Nephron progenitor cell (in vitro differentiated cells): ENCODE measurements at places on chromosomes 3 and 15.

DNA sequence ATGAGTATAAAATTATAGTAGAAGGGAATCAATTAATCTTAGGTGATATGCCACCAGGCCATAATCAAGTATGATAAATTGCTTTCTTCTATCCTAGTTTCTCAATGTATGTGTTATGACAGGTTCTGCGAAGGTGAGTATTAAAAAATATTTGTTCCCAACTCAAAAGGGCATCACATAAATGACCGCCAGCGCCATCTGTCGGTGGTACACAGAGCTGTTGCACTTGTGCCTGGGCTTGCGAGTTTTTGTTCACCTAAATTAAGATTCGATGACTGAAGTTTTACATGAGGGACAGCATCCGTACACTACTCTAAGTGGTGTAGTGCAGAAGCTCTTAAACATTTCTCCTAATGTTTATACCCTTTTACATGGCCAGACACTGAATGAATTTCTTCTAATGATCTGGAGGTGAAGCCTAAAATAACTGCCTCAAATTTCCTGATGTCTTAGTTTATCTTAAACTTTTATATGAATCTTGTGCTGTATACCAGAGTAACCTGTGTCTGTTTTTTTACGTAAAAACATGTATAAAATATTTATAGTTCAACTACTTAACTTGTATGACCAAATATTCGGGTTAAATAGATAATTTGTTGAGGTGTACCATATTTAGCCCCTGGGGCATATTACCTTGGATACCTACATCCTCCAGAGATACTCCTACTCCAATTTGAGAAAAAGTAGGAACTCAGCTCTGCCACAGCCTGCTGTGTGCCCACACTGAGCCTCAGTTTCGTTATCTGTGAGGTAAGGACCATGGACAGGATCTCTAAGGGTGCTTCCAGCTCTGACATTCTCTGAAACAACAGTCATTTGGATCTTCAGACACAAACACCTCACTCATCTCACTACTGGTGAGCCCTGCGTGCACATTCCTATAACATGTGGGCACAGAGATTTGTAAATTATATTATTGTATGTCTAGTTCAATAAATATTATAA is 365.6 kb downstream of the MAGI1 start:
- DNase-seq, result peak; percentile 69

DNA sequence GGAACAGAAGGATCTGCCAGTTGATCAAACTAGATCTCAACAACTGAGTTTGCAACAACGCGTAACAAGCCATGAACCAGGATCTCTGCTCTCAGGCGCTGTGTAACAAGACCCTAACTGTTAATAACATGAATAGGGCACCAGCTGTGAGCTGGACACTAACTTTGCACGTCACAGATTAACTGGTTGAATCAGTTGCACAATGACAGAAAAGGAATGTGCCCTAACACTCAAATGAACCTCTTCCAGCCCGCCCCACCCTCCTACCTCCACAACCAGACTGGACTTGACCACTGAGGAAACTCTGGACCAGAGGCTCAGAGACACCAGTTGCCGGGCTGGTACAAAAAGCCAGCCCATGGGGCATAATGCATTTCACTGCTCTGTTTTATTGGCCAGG is 34.3 kb downstream of the MCF2L2 start:
- no peak for DNase-seq

- no peak for DNase-seq
Measured at GRCh38 chr3:60650171-60650570, 601.1 kb downstream of the FHIT start.

DNA sequence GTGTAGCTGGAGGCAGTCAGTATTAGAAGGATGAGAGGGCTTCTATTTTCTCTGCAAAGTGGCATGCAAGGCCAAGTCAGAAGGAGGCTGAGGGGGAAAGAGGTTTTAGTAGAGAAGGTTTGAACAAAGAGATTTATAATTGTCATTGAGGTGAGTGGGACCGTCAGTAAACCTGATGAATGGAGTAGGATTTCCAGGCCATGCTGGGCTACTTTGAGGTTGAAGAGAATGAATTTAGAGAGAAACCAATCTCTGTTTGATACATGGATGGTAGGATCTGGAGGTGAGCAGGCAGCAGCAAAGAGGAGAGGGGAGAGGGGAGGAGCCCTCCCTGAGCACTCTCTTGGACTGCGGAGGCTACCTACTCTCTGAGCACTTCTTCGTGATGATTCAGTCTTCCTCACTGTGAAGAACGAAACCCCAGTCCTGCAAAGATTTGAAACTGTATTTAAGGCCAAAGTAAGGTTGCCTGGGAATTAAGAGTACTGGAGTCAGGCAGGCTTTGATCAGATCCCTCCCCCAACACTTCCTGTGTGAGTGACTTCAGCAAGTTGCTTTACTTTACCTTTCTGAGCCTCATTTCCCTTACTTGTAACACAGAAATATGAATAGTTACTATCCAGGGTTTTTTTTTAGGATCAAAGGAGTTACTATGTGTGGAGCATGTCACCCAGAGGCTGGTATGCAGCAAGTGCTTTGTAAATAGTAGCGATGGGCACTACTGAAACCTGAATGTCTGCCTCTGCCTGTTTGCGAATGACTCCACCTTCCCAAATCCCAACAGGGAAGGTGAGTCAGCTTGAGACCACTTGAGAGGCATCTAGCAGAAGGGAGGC is 75.8 kb downstream of the RPL39L start:
- DNase-seq, result no peak

- DNase-seq, result no peak
Measured at GRCh38 chr3:30750967-30751366, 143.5 kb downstream of the GADL1 start.

- no peak for DNase-seq
Measured at GRCh38 chr15:55959744-55960447, 33.5 kb downstream of the NEDD4 start.

GRCh38 chr15:25238126-25238525 is 200.7 kb downstream of the UBE3A start:
- DNase-seq, result no peak

- no peak for DNase-seq
Measured at GRCh38 chr3:51024765-51025632, 350.3 kb downstream of the DOCK3 start.

- DNase-seq, result no peak
Measured at GRCh38 chr3:72844436-72844993, 3.7 kb downstream of the SHQ1 start.

DNA sequence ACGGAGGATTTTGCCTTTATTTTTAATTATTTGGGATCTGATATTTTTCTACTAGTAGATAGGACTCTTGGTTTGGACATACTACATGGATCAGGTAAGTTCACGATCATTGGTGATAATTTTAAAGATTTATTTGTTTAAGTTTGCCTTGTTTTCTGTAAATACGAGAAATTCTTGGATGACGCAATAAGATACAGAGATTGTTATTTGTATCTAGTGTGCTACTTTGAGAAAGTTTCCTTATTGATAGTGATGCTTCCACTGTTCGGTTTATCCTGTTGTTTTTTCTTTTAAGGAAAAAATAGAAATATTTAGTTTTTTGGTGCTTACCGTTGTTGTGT is 577 bp downstream of the CHD2 start:
- DNase-seq, result no peak

DNA sequence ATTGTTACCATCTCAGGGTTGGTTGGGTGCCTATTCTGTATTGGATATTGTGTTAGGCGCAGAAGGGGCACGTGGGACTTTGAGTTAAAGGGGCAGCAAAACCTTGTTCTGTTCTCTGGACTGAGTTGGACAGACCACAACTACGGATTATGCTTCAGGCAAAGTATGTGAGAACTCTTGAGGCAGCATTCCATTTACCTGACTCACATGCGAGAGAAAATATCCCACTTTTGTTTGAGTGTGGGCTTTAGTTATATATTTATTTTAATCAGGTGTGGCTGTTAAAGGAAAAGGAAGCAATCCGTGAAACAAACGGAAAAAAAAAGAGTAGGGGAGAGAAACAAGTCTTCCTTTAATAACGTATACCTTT is 627 bp upstream of the PLS1 start:
- no peak for DNase-seq

DNA sequence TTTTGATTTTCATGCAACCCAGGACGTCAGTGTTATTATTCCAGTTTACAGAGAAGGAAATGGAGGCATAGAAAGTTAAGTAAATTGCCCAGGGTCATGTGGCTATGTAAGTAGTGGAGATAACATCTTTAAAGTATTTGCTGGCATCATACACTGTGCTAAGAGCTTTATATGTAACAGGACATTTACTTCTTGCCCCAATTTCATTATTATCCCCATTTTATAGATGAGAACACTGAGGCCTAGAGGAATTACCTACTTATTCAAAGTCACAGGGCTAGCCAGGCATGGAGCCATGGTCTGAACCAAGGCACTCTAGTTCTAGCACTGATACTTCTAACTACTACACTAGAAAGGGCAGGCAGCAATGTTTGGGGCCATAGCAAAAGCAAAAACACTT is 107.3 kb upstream of the ANKRD28 start:
- no peak for DNase-seq
